Smooth muscle cell of the pulmonary artery (primary cell): ENCODE measurements at places on chromosomes 16 and 17. TPM values are rescaled to one million over a fixed set of nuclear protein-coding genes. Genes with fewer than 3 reads are reported as not detected.

The PYY gene
- total RNA-seq = not detected in 2 replicates

The DHRS13 gene
- 5.9 and 11.9 TPM in 2 replicates for total RNA-seq

The TPSG1 gene
- not detected in 2 replicates for total RNA-seq

The FZD2 gene
- 27.6 and 32.5 TPM in 2 replicates for total RNA-seq

The TMC7 gene
- total RNA-seq = 0.85 and 2.7 TPM in 2 replicates

The TBC1D3H gene
- not detected in 2 replicates for total RNA-seq

The HCRT gene
- total RNA-seq = not detected in 2 replicates

The CLDN6 gene
- 0.13 and 0.46 TPM in 2 replicates for total RNA-seq

The NDRG4 gene
- 6.2 and 10.2 TPM in 2 replicates for total RNA-seq

The SP6 gene
- 0.07 and 0.23 TPM in 2 replicates for total RNA-seq
